ENCODE measurements at places on chromosomes 13 and 19.

DNA sequence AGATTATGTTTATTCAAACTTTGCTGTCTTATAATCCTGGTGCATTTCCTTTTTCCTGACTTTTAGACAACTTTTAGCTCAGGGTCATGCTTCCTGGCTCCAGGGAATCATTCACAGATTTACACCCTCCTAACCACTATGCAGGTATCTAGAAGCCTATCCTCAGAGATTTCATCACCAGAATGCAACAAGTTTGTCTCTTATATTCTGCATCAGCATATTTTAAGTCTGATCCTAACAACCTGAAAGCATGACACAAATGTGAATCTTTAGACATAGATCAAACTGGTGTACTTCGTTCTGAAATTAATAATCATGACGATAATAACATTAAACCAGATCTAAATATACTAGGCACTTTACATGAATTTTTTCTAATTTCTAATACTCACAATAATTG is 100.0 kb downstream of the TRPC4 start:
- DNase-seq = no peak

GRCh38 chr19:12112701-12113100 is 27.4 kb downstream of the ZNF20 start:
- no peak for DNase-seq

GRCh38 chr13:49657241-49657641 is 28.9 kb downstream of the ARL11 start:
- no peak for DNase-seq

- no peak for DNase-seq
These were observed 81.4 kb downstream of the IRS2 start for GRCh38 chr13:109704771-109705635.

DNA sequence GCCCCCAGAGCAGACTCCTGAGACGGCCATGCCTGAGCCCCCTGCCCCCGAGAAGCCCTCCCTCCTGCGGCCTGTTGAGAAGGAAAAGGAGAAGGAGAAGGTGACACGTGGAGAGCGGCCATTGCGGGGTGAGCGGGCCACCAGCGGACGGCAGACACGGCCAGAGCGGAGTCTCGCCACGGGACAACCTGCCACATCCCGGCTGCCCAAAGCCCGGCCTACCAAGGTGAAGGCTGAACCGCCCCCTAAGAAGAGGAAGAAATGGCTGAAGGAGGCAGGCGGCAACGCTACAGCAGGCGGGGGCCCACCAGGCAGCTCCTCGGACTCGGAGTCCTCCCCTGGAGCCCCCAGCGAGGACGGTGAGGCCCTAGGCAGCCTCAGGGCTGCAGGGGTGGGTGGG is 24.1 kb downstream of the RRAS start:
- DNase-seq = no peak

- DNase-seq = no peak
These were observed 117.1 kb downstream of the STARD13 start for GRCh38 chr13:33168321-33168960.

DNA sequence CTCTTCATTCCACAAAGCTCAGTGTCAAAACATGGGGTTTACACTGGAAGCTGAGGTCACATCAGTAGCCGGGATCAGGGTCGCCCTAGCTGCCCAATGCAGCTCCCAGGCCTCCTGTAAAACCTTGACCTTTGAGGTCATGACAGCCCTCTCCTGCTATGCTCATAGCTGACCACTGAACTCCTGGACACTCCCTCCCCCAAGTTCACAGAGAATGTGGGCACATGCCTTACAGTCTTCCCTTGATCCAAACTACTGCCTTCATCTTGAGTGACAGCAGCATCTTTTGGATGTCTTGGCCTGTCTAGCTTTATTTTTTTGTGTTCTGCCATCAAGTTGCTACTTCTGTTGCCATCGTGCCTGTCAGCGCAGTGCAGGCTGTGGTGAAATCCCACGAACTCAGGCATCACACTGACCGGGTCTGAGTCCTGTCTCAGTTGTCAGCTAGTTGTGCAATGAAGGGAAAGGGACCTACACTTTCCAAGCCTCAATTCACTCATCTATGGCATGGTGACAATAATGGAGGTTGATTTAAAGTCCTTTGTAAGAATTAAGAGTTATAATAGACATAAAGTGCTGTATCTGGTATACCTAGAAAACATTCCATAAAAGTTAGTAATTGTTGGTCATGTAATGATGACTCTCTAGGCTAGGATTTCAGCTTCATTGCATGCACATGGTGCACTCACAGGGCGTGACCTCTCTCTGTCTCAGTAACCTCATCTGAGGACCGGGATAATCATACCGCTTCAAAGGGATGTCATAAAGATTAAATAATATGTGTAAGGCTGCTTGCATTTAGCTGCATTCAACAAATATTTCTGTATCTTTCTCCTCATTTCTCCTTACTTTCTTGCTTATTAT is 16.4 kb upstream of the ALOX5AP start:
- peak; percentile 91 for DNase-seq

GRCh38 chr19:28929006-28929405 is 283.9 kb downstream of the UQCRFS1 start:
- no peak for DNase-seq

DNA sequence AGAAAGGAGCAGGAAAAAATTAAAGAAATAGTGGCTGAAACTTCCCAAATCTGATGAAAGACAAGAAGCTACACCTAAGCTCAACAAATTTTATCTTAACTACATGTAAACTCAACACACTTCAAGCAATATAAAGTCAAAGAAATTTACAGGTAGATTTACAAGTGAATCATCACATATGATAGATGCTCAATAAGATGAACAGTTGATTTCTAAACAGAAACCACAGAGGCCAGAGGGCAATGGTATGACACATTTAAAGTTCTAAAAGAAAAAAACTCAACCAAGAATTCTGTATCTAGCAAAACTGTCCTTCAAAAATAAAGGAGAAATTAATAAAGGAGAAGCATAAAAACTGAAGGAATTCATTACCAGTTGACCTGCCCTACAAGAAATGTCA is 39.3 kb upstream of the ZNF780A start:
- no peak for DNase-seq

DNA sequence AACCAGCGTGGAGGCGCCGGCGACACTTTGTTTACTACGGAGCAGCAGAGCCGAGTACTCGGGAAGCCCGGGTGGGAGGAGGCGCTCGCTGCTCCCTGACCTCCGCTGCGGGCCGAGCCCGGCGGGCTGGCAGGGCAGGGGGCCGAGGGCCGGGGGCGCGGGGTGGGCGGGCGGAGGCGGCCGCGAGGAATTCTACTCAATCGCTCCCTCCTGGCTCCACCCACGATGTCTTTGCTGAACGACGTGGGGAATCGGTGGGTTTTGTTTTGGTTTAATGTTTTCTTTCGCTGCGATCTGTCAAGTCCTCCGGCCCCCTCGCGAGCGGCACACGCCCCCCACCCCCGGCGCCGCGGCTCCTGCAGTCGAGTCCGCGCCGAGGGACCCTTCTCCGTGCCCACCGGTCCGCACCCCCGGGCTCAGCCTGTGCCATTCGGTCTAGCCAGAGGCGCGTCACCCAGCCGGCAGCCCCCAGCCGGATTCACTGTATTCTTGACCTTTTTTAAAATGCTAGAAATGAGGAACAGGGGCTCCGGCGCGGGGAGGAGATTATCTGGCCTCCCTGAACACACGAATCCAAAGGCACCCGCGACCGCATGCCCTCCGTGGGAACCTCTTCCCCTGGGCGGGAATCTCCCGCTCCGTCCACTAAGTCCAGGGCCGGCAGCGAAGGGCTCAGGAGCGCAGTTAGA is 636 bp upstream of the FOXO1 start:
- peak; percentile 46 for DNase-seq

DNA sequence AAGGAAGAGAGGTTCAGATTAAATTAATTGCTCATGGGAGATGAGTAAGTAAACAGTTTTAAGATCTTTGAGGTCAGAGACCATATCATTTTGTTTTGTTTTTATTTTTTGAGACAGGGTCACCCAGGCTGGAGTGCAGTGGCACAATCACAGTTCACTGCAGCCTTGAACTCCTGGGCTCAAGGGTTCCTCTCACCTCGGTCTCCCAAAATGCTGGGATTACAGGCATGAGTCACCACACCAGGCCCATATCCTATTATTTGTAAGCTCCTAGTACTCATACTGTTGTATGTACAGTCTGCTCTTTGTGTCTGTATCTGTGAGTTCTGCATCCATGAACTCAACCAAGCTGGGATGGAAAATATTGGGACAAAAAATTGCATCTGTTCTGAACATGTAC is 6.0 kb upstream of the RASL11A start:
- DNase-seq = no peak

- no peak for DNase-seq
These were observed 1.8 kb downstream of the APOC4 start for GRCh38 chr19:44943801-44944249.

DNA sequence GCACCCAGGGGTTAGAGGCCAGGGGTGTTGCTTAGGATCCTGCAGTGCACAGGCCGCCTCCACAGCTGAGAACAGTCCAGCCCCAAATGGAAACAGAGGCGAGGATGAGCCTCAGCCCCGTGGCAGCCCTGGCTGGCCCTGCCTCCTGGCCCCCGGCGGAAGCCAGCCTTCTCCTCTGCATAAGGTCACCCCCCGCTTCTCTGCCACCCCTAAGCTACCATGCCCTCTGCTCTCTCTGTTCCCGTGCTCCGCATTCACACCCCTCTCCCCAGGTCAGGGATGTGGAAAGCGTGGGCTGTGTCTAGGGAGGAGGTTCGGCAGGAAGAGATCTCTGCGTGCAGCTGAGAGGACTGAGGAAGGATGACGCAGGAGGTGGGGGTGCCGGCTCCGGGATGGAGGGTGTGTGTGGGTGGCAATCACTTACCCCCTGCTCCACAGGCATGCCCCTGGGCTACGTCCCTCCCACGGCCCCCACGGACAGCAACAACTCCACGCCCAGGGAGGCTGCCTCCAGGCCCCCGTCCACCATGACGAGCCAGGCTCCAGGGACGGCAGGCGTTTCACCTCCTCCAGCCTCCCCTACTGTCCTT is 6.0 kb downstream of the SSC5D start:
- peak; percentile 58 for DNase-seq

- no peak for DNase-seq
These were observed 1.7 kb downstream of the PCDH8 start for GRCh38 chr13:52846567-52847321.

- DNase-seq = peak; percentile 86
These were observed 1.6 kb downstream of the PKN1 start for GRCh38 chr19:14434543-14435319.

- no peak for DNase-seq
These were observed 4.9 kb downstream of the DIRAS1 start for GRCh38 chr19:2716275-2716650.

GRCh38 chr19:5893907-5894703 is 9.5 kb downstream of the NDUFA11 start:
- DNase-seq = no peak

GRCh38 chr13:35882722-35883497 is 248.3 kb downstream of the DCLK1 start:
- DNase-seq = peak; percentile 51

- no peak for DNase-seq
These were observed 44.0 kb downstream of the FLT3 start for GRCh38 chr13:28056426-28056825.

GRCh38 chr19:35223862-35224505 is 4.6 kb downstream of the FAM187B start:
- no peak for DNase-seq

DNA sequence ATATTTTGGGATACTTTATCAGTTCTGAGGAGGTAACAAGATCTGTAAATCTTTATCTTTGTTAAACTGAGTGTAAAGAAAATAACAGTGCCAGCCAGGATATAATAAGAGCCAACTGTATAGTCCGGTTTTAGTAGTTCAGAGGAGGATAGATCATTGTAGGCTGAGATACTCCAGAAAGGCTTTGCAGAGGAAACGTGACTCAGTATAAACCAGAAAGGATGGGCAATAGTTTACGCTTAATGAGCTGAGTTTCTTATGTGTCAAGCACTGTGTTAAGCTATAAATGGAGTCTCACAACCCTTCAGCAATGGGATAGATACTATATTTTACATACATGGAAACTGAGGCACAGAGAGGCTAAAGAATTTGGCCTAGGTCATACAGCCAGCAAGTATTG is 3.8 kb downstream of the RFXAP start:
- no peak for DNase-seq

DNA sequence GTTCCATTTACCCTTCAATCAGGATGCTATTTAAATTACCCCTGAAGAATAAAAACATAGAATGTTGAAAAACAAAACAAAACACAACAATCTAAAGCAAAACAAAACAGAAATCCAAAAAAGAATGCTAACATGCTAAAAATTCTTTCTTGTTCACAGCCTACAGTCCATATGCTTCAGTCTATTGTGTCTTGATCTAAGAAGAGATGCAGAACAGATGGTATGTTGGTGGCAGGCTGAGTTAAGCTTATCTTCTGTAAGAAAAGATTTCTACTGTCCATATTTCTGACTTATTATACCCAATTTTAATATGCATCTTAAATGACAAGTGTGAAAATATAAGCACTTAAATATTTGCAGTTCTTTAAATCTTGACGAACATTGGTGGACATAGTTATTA is 356.1 kb upstream of the SLITRK1 start:
- no peak for DNase-seq

GRCh38 chr13:106477303-106477702 is 58.2 kb downstream of the EFNB2 start:
- no peak for DNase-seq

DNA sequence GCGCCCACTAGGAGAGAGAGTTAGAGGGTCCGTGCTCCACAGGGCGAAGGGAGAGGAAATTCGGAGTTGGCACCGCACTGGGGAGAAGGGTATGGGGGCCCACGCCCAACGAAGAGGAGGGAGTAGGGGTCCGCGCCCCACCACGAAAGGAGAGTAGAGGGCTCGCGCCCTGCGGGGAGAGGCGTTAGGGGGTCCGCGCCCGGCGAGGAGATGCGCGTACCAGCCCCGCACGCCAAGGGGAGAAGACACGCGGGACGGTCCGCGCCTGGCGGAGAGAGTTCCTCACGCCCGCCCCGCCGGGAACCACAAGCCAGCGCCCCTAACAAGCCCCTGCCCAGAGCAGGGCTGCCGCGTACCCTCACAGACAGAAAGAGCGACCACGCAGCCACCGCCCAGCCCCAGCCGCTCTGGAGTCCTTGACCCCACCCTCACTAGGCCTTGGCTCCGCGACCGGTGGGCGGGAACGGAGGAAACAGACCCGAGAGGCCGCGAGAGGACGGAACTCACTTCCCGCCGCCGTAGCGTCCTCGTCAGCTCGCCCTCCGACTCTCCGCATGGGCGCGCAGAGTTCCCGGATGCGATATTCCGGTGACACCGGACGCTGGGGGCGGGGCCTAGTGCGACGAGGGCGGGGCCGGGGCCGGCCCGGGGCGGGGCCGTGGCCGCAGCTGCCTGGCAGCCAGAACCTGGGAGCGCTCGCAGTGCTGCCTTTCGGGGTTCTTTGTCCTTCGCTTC is 20.0 kb upstream of the ZSCAN18 start:
- no peak for DNase-seq
